ENCODE measurements at places on chromosomes 11 and 22.

DNA sequence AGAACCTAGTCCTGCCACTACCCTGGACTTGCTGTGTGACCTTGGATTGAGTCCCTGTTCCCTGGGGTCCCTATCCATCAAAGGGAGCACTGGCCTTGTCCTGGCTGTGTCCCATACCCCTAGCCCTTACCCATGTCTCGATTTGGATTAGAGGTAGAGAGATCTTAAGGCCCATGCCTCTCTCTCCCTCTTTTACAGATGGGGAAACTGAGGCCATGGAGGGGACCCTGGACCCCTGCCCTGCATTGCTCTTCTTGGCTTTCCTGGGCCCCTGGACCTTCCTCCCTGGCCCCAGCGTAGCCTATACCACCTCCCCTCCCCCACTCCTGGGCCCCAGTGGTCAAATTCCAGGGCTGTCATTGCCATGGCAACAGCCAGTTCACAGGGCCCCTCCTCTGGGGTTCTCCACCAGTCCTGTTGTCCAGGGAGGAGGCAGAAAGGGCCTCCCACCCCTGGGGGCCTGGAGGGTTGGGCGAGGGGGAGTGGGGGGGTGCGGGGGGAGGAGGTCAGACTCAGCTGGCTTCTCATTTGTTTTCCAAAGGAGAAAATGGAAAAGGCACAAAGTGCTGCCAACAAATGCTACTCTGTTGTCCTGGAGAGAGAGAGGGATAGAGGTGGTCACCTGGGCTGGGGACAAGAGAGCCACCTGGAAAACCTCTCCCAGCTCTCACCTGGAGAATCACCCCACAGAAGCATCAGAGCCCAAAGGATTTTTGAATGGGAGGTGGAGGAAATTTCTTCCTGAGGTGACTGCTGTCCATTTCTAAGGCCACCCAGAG is 23.3 kb downstream of the ARHGEF17 start:
- no peak for DNase-seq

DNA sequence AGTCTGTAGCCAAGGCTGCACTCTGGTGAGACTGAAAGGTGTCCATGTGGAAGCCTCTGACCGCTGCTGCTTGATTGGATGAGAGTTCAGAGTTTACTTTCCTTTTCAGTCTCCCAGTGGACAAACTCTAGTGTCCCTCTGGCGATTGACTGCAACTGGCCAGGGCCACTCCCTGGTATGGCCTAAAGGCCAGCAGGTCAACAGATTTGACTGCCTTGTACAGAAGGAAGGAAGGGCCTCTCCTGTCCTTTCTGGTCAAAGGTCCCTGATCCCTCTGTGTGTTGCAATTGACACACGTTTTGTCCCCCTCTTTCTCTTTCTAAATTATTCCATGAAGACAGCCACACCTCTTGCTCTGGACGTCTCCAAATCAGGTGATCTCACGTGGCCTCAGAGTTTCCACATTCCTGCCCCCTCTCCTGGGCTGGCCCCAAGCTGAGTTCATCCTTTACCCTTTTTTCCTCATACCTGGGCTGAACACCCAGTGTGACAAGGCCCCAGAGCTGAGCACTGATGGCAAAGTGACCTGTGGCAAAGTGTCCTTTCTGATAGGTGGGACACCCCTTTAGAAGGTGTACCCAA is 18.7 kb upstream of the FBLN1 start:
- DNase-seq = no peak

DNA sequence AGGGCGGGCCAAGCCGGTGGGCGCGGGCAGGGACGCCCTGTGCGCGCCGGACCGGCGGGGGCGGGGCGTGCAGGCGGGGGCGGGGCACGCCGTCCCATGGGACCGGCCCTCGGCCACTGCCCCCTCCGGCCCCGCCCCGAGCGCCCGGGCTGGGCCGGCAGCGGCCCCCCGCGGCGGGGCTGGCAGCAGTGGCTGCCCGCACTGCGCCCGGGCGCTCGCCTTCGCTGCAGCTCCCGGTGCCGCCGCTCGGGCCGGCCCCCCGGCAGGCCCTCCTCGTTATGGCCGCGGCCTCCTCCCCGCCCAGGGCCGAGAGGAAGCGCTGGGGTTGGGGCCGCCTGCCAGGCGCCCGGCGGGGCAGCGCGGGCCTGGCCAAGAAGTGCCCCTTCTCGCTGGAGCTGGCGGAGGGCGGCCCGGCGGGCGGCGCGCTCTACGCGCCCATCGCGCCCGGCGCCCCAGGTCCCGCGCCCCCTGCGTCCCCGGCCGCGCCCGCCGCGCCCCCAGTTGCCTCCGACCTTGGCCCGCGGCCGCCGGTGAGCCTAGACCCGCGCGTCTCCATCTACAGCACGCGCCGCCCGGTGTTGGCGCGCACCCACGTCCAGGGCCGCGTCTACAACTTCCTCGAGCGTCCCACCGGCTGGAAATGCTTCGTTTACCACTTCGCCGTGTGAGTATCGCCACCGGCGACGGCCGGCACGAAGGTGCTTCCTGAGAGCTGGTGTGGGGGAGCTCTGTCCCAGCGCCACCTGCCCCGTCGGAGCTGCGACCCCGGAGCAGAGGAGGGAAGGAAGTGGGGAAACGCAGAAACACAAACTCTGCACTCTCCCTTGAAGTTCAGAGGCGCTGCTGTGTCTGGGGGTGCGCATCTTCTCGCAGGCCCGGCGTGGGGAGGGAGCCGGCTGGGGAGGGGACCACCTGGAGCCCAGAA is at the start of gene KCNQ1:
KCNQ1 (plus strand) TSS at position 188 of the 925 bp plus-strand sequence; CDS start at position 279, 91 bp downstream.
- DNase-seq = no peak

DNA sequence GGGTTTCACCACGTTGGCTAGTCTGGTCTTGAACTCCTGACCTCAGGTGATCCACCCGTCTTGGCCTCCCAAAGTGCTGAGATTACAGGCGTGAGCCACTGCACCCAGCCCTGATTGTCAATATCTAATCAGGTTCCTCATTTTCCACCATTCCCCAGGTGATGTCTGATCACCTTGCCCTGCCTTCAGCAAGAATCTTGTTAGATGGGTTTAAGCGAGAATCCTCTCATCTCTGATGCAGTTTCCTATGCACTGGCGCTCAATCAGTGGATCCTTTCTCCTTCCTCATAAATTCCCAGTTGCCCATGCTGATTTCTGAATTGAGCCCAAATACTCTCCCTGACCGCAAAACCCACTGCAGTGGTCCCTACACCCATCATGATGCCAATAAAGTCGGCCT is 664 bp upstream of the ZC3H7B start:
- DNase-seq = no peak

GRCh38 chr22:45096256-45096907 is 67.3 kb upstream of the NUP50 start:
- peak; percentile 13 for DNase-seq

- DNase-seq = no peak
Observed at GRCh38 chr22:43897751-43898261, 6.0 kb upstream of the PNPLA5 start.

GRCh38 chr11:65321076-65321475 is 6.4 kb downstream of the CDC42EP2 start:
- DNase-seq = no peak

DNA sequence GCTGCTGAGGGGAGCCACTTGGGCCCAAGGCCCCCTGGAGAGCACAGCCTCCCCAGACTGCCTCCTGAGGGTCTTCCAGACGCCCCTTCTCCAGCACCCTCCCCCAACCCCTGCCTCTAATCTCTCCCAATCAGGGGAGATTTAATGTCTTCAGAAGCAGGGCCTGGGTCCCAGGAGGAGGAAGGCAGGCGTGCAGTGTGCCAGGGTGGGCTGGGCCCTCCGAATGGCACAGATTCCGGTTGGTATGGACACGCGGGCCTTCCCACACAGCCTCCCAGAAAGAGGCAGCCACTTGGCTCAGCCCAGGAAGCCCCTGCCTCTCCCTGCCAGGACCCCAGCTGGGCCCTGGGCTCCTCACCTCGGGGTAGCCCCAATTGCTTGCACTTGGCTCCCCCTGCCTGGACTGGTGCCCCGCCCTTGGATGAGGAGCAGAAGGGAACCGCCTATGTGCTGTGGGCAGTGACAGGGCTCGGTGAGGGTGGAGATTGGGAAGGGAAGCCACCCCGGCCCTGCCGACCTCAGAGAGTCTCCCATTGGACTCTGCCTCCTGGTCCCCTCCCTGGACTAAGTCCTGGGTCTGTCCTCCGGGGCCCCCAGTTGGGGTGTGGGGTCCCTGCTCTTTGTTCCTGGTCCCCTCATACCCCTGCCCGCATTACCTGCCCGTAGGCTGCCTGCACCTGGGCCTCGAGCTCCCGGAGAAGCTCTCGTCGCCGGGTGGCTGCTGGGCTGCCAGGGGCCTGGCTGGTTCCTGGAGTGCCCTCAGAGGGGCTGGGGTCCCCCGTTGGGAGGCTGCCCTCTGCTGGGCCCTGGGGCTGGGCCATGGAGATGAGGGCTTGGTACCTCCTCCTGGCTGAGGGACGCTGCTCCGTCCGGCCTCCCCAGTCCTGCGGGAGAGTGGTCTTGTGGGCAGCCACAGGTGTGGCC is 572 bp upstream of the CABP2 start:
- no peak for DNase-seq

GRCh38 chr11:1201395-1202153 is 21.3 kb upstream of the MUC5B start:
- DNase-seq = no peak

- DNase-seq = no peak
Observed at GRCh38 chr11:76159983-76160661, 46.2 kb downstream of the WNT11 start.

DNA sequence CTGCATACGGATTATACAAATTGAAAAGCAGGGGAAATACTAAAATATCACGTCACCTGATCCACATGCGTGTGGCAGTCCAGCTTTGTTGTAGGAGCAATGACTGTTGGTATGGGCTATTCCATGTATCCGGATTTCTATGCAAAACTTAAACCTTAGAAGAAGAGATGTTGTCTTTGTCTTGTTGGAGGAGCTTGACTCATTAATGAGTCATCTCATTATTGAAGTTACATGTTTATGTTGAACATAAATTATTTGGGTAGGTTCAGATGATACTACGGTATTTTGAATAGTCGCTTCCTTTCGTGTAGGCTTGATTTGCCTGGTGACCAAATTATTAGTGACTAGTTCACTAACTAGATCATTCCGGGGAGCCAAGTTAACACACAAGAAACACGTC is 806 bp upstream of the SAAL1 start:
- no peak for DNase-seq

DNA sequence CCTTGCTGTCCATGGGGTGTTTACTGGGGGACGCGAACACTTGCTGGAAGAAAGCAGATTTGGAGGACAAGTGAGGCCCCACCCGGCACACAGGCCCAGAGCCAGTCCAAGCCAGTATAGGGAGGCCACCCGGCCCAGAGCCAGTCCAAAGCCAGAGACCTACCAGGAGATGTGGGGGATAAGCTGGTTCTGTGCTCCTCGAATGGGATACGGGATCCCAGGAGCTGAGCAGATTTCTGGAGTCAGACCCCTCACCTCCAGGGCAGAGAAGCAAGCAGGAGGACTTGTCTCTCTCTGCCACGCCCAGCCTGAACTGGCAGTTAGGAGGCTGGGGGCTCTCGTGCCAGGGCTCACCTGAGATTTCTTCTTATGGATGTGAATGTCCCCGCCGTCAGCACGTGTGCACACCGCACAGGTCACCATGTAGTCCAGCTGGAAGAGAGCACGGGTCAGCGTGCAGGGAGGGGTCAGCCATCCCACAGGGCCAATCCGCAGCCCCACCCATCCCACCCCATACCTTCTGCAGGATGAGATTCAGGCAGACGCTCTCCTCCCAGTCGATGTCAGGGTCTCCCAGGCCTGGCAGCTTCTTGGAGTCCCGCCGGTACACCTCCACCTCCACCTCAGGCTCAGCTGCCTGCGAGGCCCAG is 35.3 kb downstream of the KIAA0930 start:
- no peak for DNase-seq

DNA sequence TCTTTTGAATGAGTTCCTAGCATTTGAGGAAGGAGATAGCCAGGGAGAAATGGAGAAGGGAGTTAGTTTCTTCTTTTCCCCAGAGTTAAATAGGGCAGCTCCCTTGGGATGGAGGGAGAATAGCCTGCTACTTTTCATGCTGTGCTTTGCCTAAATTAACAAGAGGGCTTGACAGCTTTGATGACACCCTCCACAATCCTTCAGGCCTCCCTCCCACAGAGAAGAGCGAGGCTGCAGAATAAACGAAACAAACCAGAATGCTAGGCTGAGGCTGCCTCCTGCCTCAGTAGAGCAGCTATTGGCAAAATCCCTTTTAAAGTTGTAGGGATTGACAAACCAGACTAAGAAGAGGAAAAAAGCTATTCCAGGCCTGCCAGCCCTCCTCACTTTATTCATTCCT is 94.6 kb downstream of the C11orf58 start:
- DNase-seq = no peak

DNA sequence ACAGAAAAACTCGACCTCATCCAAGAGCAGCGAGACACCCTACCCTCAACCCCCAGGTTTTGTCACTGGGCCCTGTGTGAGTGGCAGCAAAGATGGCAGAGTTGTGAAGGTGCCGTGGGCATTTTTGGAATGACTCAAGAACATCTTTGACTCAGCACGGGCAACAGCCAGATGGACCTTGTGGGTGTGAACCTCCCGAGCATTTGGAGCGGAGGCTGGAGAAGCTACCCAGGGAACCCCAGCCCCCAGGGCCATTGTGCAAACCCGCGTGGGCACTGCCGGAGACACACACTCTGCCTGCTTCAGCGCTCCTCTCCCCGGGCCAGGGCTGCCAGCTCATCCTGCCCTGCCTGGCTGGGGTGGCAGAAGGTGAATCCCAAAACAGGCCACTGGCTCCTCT is 66.1 kb downstream of the PANX1 start:
- no peak for DNase-seq

- no peak for DNase-seq
Observed at GRCh38 chr11:28528217-28528616, 420.0 kb downstream of the METTL15 start.

DNA sequence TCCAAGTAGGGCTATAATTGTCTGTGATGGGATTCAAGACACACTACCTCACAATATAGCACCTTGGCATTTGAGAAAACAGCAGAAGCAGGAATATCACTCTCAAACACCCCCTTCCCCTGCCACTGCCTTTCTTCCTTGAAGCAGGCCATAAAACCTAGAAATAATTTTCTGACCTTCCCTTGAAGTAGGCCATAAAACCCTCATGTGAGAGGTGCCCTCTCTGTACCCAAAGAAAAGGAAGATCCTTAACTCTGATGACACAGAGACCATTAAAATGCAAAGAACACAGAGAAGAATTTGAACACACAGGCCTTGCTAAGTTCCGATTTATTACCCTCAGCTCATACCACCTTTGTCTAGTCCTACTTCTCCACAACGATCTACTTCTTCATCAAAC is 631.7 kb upstream of the CADM1 start:
- DNase-seq = no peak

DNA sequence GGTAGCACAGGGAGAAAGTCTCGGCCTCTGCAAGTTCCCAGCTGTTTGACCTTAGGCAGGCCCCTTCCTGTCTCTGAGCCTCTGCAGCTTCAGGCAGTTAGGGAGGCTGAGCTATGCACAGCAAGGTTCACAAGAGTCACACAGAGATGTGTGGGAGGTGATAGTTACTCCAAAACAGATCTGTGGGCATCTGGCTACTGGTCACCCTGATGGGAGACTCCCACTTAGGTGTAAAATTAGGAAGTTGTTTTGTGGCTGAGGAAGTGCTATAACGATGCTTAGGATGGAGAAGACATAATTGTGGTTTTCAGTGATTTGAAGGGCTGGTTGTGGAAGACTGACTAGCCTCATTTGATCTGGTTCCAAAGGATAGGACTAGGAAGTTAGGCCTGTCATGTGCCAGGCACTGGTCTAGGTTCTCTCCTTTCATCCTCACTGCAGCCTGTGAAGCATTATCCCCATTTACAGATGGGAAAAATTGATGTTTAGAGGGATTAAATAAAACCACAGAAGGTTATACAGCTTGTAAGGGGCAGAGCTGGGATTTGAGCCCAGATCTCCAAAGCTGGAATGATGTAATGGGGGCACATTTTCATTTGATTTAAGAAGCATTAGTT is 13.5 kb downstream of the ACO2 start:
- DNase-seq = no peak

GRCh38 chr22:47380692-47381091 is 618.2 kb downstream of the TBC1D22A start:
- no peak for DNase-seq
